ENCODE measurements at places on chromosomes 12 and 14. TPM values are rescaled to one million over a fixed set of nuclear protein-coding genes. Genes with fewer than 3 reads are reported as not detected.

Gene PCNX1
- 72.2 TPM for total RNA-seq

Gene ASIC1
- total RNA-seq: 3.0 TPM

DNA sequence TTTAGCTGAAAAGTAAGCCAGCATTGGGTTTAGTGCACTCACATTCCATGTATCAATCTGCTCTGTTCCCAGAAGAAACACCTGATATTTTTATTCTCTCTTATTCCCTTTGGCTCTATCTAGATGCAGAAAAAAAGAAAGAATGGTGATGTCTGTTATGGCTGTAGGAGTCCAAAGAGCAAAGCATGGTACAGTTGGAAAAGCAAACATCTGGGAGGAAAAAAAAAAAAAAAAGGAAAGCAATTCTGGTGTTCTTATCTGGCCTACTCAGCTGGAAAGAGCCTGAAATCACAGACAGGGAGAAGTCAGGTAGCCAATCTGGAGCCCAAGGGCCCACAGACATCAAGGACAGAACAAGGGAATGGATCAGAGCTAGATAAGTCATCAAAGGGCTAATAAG lies 293.9 kb downstream of the DUSP6 start:
- H3K27me3 ChIP-seq: no peaks in the 10 kb centered on the region
- no peak for DNase-seq
- no peak overlapping the region for H3K27ac ChIP-seq
- H3K36me3 ChIP-seq: no peaks in the 10 kb centered on the region
- peaks cover 12% of the 10 kb centered on the region for H3K4me1 ChIP-seq

DNA sequence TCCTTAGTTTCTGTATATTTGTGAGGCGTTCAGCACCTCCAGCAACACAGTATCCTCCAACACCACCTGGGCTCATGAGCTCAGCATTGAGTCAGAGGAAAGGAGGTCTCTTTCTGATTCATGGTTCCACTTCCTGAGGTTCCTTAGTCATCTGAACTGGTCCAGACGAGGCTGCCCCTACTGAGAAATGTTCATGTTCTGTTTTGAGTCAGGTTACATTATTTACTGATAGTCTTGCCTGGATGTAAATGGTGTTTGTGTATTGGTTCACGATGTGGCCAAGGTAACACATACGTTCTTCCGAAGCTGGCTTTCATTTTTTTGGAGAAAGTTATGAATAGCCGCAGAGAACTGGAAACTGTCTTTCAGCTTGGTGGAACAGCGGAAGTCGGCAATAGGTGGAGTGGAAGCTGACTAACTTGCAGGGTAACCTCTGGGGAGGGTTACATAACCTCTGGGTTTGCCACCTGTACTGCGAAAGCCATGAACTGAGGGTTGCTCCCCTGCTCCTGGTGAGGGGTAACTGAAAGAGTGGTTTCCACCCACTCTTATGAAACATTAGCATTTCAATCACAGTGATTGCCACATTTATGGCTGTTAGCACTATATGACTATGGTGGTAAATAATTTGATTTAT lies 42.2 kb upstream of the MANSC4 start:
- no peaks in the 10 kb centered on the region for H3K36me3 ChIP-seq
- no peak overlapping the region for H3K27ac ChIP-seq
- no peak for DNase-seq
- peaks cover 5% of the 10 kb centered on the region for H3K4me1 ChIP-seq
- peaks cover 9% of the 10 kb centered on the region for H3K27me3 ChIP-seq
- no peak overlapping the region for H3K4me3 ChIP-seq

DNA sequence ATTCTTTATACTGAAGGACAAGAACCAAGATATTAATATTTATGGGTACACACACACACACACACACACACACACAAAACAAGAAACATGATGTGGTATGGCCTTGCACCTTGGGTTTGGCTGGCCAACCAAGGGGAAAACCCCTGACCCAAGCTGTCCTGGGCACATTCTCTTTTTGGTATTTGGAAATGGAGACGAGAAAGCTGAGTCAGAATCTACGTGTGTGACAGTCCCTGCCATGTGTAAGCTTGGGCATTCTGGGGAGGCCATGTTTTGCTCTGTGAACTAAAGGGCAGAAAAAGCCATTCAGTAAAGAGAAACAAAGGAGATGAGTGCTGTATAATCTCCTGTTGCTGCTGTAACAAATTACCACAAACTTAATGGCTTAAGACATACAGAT lies 35.6 kb downstream of the PTGER2 start:
- peaks cover 2% of the 10 kb centered on the region for H3K36me3 ChIP-seq
- peaks cover 35% of the 10 kb centered on the region for H3K4me1 ChIP-seq
- no peak for DNase-seq
- H3K27ac ChIP-seq: no peak overlapping the region
- H3K27me3 ChIP-seq: no peaks in the 10 kb centered on the region

GRCh38 chr12:31011336-31011735 lies 62.3 kb upstream of the DDX11 start:
- H3K36me3 ChIP-seq: no peaks in the 10 kb centered on the region
- H3K4me1 ChIP-seq: no peaks in the 10 kb centered on the region
- no peak for DNase-seq
- no peak overlapping the region for H3K4me3 ChIP-seq
- H3K27ac ChIP-seq: no peak overlapping the region
- H3K27me3 ChIP-seq: peaks cover 38% of the 10 kb centered on the region

DNA sequence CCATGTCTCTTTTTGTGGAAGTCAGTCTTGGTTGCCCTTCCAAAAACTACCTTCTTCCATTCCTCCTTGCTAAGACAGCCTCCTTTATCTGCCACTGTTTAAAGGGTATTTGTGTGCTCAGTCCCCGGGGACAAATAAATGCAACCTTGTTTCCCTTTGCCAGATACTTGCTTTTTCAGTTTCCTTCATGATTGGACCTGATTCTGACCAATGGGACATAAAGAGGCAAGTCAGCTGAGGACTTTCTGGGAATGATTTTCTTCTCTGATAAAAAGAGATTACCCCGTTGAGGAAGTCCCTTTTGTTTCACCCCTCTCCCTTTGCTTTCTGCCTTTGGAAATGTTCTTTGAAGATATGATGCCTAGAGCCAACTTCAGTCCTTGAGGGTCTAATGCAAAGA lies 7.4 kb upstream of the TUBA1B start:
- no peak for DNase-seq
- no peaks in the 10 kb centered on the region for H3K27me3 ChIP-seq
- peaks cover 2% of the 10 kb centered on the region for H3K36me3 ChIP-seq
- H3K4me3 ChIP-seq: no peak overlapping the region
- H3K27ac ChIP-seq: no peak overlapping the region
- no peaks in the 10 kb centered on the region for H3K4me1 ChIP-seq

DNA sequence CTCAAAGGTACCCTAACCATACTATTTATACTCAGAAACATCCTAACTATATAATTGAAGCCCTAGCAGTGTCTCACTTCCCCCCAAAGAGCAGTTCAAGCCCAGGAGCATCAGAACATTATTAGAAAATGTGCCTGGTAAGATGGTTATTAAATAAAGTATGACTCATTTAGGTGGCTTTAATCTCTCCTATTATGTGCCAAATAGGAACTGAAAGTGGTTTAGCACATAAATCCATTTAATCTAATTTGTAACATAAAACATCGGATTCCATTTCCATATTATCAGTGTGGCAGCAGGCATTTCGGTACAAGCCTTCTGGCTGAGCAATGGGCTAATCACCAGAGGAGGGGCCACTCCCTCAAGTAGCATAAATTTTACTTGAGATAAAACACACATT lies 395.2 kb upstream of the TMTC1 start:
- H3K4me3 ChIP-seq: no peak overlapping the region
- H3K27me3 ChIP-seq: no peaks in the 10 kb centered on the region
- no peaks in the 10 kb centered on the region for H3K4me1 ChIP-seq
- H3K36me3 ChIP-seq: no peaks in the 10 kb centered on the region
- H3K27ac ChIP-seq: no peak overlapping the region
- DNase-seq: no peak
